ENCODE measurements at places on chromosomes 12 and 14.

- no peak for DNase-seq
These were observed 168.0 kb downstream of the EGLN3 start for GRCh38 chr14:33782923-33783322.

- no peak for DNase-seq
These were observed 34.7 kb downstream of the CDC42BPB start for GRCh38 chr14:103022685-103023044.

GRCh38 chr12:83102499-83102898 is 415.8 kb downstream of the TMTC2 start:
- no peak for DNase-seq

DNA sequence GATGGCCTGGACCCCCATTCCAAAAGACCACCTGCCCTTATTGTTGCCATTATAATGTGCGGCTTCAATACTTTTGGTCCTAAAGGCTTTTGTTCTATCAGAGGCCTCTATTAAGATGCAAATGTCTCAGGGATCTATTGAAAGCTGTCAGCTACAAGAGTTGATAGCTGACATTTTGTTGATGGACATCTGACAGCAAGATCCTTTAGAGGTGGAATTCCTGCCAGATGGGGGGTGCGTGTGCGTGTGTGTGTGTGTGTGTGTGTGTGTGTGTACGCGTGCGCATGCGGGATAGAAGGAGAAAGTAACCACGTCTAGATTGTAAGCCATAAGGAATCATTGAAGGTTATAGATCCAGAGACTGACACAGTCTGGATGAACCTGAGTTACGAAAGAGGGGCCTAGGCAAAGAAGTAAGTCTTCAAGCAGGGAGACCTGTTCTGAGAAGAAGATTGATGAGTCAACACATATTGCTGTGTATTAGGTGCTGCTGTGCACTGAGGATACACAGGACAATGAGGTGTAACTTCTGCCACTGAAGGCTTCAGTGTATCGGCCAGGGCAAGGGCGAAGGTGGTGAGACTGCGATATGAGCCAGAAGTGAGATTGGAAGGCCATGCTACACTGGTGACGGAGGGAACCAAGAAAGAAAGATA is 89.2 kb downstream of the PRMT8 start:
- DNase-seq, result no peak

DNA sequence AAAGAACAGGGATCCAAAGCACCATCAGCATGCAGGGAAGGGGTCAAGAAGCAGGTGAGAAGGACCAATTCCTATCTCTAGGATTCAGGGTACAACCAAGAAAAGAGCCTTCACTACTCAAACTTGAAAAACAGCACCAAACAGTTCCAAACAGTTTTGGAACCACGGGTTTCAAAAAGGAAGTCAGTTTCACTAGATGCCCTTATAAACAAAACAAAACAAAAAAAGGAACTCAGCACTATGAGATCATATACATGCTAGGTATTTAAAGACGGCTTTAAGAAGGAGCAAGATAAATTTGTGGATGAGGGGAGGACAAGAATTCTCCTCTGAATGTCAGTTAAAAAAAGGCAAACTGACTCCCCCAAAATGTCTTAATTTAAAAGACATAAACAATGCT is 6.0 kb downstream of the INSM2 start:
- DNase-seq, result no peak

GRCh38 chr12:26119391-26119989 is 5.3 kb downstream of the BHLHE41 start:
- DNase-seq, result peak; percentile 63

DNA sequence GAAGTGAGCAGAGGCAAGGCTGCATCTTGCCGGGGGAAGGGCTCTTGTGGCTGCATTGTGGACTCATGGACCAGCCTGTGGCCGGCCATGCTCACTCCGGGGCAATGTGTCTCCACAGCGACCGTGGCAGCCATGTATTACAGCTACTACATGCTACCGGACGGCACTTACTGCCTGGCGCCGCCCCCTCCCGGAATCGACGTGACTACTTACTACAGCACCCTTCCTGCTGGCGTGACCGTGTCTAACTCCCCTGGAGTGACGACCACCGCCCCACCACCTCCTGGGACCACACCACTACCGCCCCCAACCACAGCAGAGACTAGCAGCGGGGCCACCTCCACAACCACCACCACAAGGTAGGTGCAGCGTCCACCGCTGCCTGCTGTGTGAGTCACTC is 42.1 kb downstream of the SFSWAP start:
- DNase-seq, result no peak

DNA sequence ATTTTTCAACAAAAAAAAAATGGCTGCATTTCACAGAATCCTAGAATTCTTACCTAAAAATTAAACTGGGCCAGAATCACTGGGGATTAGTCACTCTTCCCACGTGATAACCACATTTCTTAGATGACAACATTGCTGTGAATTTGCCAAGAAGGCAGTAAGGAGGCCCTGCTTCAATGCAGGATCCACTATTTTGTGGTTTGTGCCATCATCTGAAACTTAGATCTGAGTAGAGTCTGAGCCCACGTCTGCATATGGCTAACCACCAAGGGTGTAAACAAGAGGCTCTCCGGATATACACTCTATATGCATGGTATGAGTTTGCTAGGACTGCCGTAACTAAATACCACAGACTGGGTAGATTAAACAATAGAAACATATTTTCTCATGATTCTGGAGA is 24.4 kb upstream of the TBX5 start:
- DNase-seq, result no peak

- DNase-seq, result no peak
These were observed 10.1 kb downstream of the PDE6H start for GRCh38 chr12:14982991-14983390.

DNA sequence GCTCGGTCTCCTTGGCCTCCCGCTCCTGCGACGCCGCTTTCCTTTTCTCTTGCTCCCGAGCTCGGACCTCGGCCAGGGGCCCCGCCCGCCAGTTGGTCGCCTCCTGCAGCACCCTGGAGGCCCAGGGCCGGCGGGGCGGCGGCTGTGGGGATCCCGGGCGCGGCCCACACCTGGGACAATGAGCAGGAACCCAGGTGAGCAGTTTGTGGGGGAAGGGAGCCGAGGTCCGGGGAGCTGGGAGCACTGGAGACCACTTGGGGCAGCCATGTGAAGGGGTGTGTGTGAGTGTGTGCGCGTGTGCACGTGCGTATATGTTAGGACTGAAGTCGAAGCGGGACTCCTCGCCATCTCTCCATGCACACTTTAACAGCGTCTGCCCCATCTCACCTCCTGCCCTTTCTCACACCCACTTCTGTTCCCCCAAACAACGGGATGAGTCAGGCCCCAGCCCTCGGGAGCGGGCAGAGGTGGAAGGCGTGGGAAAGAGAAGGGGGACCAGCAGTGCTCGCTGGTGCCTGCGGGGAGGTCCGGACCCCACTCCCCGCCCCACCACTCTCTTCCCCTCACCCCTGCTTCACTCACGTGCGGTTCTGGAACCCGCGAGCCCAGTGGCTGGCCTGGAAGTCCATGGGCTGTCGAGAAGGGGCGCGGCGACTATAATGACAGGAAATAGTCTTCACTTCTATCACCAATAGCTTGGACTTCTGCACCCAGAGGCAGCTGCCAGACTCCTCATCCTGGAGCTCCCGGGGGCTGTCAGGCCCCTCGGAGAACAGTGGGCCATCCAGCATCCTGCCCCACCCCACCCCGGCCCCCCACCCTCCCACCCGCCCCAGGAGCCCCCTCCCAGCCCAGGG is 450 bp downstream of the DDN start:
- no peak for DNase-seq

DNA sequence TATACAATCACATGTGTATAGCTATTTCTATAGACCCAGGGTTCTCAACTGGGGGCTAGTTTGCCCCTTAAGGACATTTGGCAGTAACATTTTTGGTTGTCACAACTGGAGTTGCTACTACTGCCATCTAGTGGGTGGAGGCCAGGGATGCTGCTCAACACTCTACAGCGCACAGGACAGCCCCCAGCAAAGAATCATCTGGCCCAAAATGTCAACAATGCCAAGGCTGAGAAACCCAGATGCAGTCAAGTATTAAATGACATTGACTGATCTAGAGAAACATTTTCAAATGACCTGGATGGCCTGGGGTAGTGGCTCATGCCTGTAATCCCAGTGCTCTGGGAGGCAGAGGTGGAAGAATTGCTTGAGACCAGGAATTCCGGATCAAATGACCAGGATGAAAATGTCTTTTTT is 5.8 kb downstream of the WSB2 start:
- no peak for DNase-seq

All from NCI-H446 (cell line).